ENCODE measurements at places on chromosomes 3 and 15. TPM values are rescaled to one million over a fixed set of nuclear protein-coding genes. Genes with fewer than 3 reads are reported as not detected.

- H3K36me3 ChIP-seq: no peaks in the 10 kb centered on the region
- H3K27me3 ChIP-seq: no peaks in the 10 kb centered on the region
- H3K27ac ChIP-seq: no peak overlapping the region
- no peak for DNase-seq
- H3K4me3 ChIP-seq: no peak overlapping the region
These were observed 213.7 kb downstream of the LPP start for GRCh38 chr3:188367678-188368077.

- H3K27ac ChIP-seq: no peak overlapping the region
- no peaks in the 10 kb centered on the region for H3K27me3 ChIP-seq
- H3K4me1 ChIP-seq: peaks cover 1% of the 10 kb centered on the region
These were observed 184.3 kb downstream of the PLCH1 start for GRCh38 chr3:155560594-155560993.

- no peak for DNase-seq
- H3K4me3 ChIP-seq: no peak overlapping the region
- no peak overlapping the region for H3K27ac ChIP-seq
- no peaks in the 10 kb centered on the region for H3K27me3 ChIP-seq
- H3K4me1 ChIP-seq: no peaks in the 10 kb centered on the region
- no peaks in the 10 kb centered on the region for H3K36me3 ChIP-seq
These were observed 3.5 kb downstream of the CHRM5 start for GRCh38 chr15:33971811-33972210.

The ZNF502 gene
- total RNA-seq: 0.86 TPM

The ACY1 gene
- 22.0 TPM for total RNA-seq

The ARPP19 gene
- total RNA-seq: 176 TPM

- H3K4me1 ChIP-seq: no peaks in the 10 kb centered on the region
- H3K4me3 ChIP-seq: no peak overlapping the region
- no peaks in the 10 kb centered on the region for H3K36me3 ChIP-seq
- DNase-seq: no peak
These were observed 85.7 kb upstream of the MYZAP start for GRCh38 chr15:57505949-57506391.

GRCh38 chr15:63876085-63876662 lies 42.4 kb upstream of the HERC1 start:
- DNase-seq: no peak
- no peak overlapping the region for H3K4me3 ChIP-seq
- no peaks in the 10 kb centered on the region for H3K36me3 ChIP-seq
- H3K4me1 ChIP-seq: no peaks in the 10 kb centered on the region
- H3K27me3 ChIP-seq: no peaks in the 10 kb centered on the region

DNA sequence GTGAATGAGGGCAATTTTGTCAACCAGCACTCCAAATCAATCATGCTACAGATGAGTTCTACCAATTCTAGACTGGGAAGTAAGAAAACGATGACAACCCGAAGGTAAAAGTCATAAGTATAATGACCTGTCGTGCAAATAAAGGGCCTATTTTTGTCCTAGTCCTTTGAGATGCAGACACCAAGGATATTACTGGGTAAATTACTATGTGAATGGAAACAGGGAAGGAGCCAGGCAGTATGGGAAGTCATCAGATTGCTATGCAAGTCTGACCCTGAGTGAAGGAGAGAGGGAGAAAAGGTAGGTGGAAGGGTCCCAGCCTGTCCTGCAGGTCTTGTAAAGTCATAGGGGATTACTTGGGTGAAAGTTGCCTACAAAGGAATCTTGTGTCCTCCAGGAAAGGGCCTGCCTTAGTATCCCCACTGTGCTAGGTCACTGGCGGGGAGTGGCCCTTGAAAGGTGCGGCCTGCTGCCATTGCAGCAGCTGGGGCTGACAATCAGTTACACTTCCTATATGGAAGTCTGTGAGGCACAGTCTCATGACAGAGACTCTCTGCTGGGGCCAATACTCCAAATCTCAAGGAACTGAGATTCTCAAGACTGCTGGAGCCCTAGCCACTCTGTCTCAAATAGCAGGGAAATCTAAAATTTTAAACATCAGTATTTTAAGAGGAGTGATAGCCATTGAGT lies 149.9 kb upstream of the SLC2A2 start:
- peaks cover 48% of the 10 kb centered on the region for H3K36me3 ChIP-seq
- no peak overlapping the region for H3K4me3 ChIP-seq
- peaks cover 12% of the 10 kb centered on the region for H3K4me1 ChIP-seq
- no peaks in the 10 kb centered on the region for H3K27me3 ChIP-seq

The CATSPER2 gene
- 4.7 TPM for total RNA-seq

GRCh38 chr3:158105119-158105709 lies 1.0 kb downstream of the SHOX2 start:
- H3K4me3 ChIP-seq: peak overlapping the region; percentile 74
- peaks cover 16% of the 10 kb centered on the region for H3K36me3 ChIP-seq
- peaks cover 81% of the 10 kb centered on the region for H3K27me3 ChIP-seq
- H3K4me1 ChIP-seq: peaks cover 56% of the 10 kb centered on the region
- no peak for DNase-seq
- H3K27ac ChIP-seq: peak overlapping the region; percentile 27

DNA sequence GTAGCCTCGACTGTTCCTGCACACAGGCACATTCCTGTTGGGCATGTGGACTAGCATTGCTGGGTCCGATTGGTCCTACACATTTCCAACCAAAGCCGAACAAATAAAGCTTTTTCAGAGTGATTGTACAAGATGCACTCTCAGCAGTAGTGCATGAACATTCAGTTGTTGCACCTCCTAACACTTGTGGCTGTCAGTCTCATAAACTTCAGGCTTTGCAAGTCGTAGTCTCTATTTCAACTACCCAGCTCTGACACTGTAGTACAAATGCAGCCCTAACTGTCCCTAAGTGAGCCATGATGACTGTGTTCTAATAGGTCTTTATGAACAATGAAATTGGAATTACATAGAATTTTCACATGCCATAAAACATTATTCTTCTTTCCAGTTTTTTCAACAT lies 281.7 kb upstream of the ATP10A start:
- DNase-seq: no peak
- no peak overlapping the region for H3K4me3 ChIP-seq
- H3K27ac ChIP-seq: no peak overlapping the region

GRCh38 chr15:60535743-60536142 lies 56.8 kb upstream of the ICE2 start:
- peaks cover 62% of the 10 kb centered on the region for H3K4me1 ChIP-seq
- no peak overlapping the region for H3K4me3 ChIP-seq

DNA sequence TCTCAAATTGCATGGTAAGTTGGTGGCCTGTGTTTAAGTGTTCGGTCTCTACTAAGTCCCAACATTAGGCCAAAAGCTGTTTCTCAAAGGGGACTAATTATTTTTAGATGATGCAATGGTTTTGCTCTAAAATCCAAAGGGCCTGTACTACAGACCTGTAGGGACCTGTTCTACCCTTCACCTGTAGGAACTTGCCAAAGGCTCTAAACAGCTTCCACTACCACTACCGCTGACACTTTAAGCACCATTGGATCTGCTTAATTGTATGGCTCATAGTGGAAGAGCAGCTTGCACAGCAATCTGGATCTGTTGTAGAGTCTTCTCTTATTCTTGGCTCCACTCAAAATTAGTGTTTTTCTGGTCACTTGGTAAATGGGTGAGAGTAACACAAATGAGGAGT lies 346.8 kb downstream of the EPHA6 start:
- no peak for DNase-seq
- H3K36me3 ChIP-seq: no peaks in the 10 kb centered on the region
- H3K4me3 ChIP-seq: no peak overlapping the region
- no peak overlapping the region for H3K27ac ChIP-seq
- no peaks in the 10 kb centered on the region for H3K27me3 ChIP-seq

DNA sequence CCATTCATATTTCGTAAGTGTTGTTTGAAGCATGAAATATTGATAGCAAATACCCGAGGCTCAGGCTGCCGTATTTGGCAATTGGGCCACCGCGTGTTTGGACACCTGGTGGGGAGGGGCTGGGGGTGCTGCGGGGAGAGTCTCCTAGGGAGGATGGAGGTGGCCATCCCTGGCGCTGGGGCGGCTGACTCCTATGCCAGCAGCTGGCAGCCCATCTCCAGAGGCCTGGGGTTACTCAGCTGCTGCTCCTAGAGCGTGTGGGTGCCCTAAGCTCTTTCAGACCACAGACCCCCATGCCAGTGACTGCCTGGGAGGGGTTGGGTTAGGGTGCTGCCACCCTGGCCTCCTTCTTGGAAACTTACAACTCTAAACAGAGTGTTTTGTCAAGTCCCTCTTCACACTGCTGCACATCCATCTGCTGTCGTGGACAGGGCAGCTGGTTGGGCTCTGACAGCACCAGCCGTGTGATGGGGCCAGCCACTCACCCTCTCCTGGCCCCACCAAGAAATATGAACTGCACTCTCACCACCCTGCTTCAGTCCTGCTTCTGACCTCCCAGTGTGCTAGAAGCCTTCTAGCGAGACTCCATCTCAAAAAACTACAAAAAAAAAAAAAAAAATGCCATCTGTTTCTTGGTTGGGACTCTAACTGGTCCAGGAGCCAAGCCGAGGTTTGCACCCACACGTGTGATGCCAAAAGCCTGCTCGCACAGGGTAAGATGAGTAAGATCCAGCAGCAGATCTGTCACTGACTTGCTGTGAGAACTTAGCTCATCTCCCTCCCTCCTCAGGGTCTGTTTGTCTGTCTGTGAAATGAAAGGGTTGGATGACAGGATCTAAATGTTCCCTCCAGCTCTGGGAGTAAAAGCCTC lies 156.2 kb downstream of the MEGF11 start:
- H3K27ac ChIP-seq: no peak overlapping the region
- H3K36me3 ChIP-seq: no peaks in the 10 kb centered on the region

DNA sequence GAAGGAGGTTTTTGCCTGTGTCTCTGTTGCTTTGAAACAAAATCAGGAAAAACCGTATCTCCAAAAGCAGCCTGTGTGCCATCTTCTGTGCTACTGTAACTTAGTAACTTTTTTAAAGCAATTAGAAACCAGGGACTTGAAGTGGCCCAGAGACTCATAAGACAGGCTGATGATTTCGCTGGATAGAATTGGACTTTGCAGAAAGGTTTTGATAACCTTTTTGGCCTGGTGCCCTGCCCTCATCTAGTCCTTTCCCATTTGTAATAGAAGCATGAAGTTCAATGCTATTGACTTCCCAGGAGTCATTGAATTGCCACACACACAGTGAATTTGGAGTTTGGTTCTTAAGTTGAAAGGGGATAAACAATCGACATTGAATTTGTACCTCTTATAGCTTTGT lies 157.2 kb downstream of the PTPRG start:
- no peak overlapping the region for H3K4me3 ChIP-seq
- no peak overlapping the region for H3K27ac ChIP-seq
- no peaks in the 10 kb centered on the region for H3K36me3 ChIP-seq
- no peaks in the 10 kb centered on the region for H3K4me1 ChIP-seq
- DNase-seq: no peak
- no peaks in the 10 kb centered on the region for H3K27me3 ChIP-seq

- H3K36me3 ChIP-seq: no peaks in the 10 kb centered on the region
- no peak for DNase-seq
- H3K4me3 ChIP-seq: no peak overlapping the region
- H3K27ac ChIP-seq: no peak overlapping the region
These were observed 163.8 kb downstream of the FBLN2 start for GRCh38 chr3:13712682-13713180.

The THAP10 gene
- total RNA-seq: 0.15 TPM

The CNTN6 gene
- not detected for total RNA-seq

- peaks cover 23% of the 10 kb centered on the region for H3K4me1 ChIP-seq
- H3K27me3 ChIP-seq: peaks cover 69% of the 10 kb centered on the region
- H3K36me3 ChIP-seq: no peaks in the 10 kb centered on the region
- H3K4me3 ChIP-seq: no peak overlapping the region
- H3K27ac ChIP-seq: no peak overlapping the region
These were observed 767 bp upstream of the GATA2 start for GRCh38 chr3:128493570-128494366.

DNA sequence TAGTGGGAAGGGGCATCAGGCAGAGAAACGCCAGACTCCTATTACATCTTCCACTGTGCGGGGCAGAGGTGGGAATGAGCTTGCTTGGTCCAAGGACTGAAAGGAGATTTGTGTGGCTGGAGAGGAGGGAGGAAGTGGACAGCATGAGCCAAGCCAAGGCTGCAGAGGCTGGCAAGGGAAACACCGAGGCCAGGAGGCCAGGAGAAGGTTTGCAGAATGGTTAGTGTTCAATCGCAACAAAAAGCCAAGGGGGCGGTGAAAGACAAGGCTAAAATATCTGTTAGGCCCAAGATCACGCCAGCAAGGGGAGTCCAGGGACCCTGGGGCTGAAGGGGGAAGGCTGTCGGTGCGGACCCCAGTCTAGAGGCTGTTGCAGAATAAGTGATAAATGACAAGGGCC lies 75.8 kb downstream of the CPN2 start:
- H3K36me3 ChIP-seq: no peaks in the 10 kb centered on the region
- H3K4me3 ChIP-seq: no peak overlapping the region
- DNase-seq: no peak
- H3K27me3 ChIP-seq: peaks cover 8% of the 10 kb centered on the region

Measured in activated CD4-positive, alpha-beta memory T cell treated with anti-CD3 and anti-CD28 coated beads, Interleukin-2, amount 10 ng/mL, durations not matched to agents 7 days and 5 days (primary cell).